ENCODE measurements at places on chromosomes 3 and 15.

DNA sequence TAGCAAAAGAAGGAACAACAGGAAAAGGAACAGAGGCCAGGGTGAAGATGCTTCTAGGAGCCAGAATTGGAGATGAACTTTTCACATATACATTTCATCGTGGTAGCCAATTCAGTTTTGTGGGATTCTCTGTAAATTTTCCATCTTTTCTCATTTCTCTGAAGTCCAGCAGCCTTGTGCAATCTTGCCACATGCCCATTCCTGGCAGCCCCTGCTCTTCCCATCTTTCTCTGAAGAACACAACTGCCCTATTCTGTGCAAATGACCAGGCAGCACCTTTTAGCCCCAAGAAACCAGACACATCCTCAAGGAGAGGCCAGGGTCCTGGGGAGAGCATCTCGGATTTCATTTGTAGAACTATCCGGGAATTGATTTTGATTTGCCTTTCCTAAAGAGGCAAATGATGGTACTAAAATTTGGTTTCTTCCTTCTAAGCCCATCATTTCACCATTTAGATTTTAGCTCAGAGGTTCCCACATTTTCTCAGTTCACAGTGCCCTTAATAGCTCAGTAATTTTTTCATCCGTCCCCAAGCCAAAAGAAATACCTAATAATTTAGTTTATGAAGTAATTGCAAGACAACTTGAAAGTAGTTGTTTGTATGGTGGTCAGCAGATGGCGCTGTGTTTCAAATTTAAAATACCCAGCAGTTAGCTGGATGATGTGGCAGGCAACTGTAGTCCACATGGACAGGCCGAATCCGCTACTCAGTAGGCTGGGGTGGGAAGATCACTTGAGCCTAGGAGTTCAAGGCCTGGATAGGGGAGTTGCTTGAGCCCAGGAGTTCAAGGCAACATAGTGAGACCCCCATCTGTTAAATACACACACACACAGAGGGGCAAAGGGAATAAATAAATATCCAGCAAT is 61.3 kb upstream of the ACKR4 start:
- DNase-seq: peak; percentile 18

GRCh38 chr15:96076350-96076749 is 254.2 kb upstream of the NR2F2 start:
- DNase-seq: no peak

DNA sequence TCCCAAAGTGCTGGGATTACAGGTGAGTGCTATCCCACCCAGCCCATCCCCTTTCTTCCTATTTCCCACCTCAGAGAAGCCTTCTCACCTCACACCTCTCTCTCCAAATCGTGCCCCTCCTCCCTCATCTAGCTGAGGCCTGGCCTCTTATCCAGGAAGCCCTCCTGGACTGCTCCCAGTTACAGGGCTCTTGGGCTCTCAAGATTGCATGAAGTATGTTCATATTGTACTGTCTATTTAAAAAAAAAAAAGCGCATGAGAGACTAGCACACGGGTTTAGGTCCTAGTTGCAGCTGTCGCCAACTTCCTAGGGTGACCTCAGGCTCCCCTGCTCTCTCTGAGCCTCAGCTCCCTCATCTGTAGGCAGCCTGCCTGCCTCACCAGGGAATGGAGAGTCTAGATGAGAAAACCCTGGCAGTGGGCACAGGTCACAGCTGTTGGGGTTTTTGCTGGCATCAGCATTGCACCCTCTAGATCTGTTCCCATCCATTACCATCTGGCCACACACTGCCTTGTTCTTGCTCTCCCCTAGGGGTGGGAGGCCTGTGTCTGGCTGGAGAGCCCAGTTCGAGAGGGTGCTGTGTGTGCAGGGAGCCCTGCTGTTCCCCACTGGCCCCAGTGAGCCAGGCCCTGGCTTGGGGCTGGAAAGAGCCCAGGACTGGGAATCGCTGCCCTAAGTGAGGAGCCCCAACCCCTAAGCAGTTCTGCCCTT is 24.2 kb upstream of the C15orf39 start:
- DNase-seq: no peak

DNA sequence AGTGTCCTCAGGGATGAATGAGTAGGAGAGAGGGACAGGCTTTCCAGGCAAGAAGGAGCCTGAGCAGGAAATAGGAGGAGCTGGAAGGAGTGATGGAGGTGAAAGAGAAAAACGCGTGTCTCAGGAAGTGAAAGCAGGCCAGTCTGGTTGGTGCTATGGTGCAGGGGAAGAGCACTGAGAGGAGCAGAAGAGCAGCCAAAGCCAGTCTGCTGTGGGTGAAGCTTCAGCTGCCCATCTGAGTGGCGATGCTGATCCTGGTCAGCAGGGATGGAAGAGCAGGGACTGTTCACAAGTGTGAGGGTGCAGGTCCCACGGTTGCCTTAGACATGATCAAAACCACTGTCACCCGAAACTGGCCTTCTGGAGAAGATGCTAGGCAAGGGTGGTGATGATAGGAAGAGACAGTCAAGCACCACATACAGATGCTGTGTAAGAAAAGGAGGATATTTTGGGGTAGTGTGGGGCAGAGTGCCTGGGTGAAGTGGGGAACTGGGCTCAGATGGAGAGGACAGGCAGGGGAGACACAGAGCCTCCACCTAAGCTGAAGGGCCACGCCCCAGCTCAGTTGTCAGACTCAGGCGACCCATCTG is 5.5 kb upstream of the KY start:
- no peak for DNase-seq

- DNase-seq: no peak
Observed at GRCh38 chr3:196055683-196056270, 26.1 kb downstream of the TFRC start.
